ENCODE measurements at places on chromosomes 2 and 18. TPM values are rescaled to one million over a fixed set of nuclear protein-coding genes. Genes with fewer than 3 reads are reported as not detected.

UPP2 gene
- not detected for total RNA-seq

LYG2 gene
- total RNA-seq = not detected

STPG4 gene
- 1.1 TPM for total RNA-seq

PIEZO2 gene
- 5.0 TPM for total RNA-seq

GRCh38 chr2:19102696-19103423 lies 255.6 kb downstream of the OSR1 start:
- no peak overlapping the region for H3K27ac ChIP-seq
- no peak for DNase-seq
- no peaks in the 10 kb centered on the region for H3K36me3 ChIP-seq
- no peaks in the 10 kb centered on the region for H3K27me3 ChIP-seq
- peaks cover 16% of the 10 kb centered on the region for H3K4me1 ChIP-seq

- H3K27me3 ChIP-seq = no peaks in the 10 kb centered on the region
- no peak overlapping the region for H3K4me3 ChIP-seq
- H3K27ac ChIP-seq = no peak overlapping the region
Observed at GRCh38 chr2:16152071-16152927, 211.9 kb downstream of the MYCN start.

- no peaks in the 10 kb centered on the region for H3K27me3 ChIP-seq
- H3K36me3 ChIP-seq = no peaks in the 10 kb centered on the region
- DNase-seq = no peak
- no peaks in the 10 kb centered on the region for H3K4me1 ChIP-seq
Observed at GRCh38 chr2:198173242-198173641, 368.8 kb downstream of the PLCL1 start.
